Calu3 (cell line): ENCODE measurements at places on chromosomes 4 and X.

DNA sequence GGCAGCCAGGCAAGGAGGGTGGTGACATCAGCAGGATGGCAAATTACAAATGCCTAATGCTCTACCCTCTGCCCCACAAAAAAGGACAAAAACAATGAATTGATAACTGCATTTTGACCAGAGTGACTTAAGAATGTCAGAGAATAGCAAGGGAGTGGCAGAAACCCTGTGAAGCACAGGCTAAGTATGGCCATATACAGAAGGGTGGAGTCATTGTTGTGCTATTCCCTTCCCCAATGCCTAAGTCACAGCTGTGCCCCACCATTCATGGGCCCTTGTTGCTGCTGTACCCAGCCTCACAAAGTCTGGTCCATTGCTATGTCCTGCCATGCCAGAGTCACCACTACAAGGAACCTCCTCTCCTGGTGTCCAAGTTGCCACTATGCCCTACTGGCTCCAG is 123.1 kb downstream of the NEK1 start:
- no peaks in the 10 kb centered on the region for H3K27me3 ChIP-seq
- no peaks in the 10 kb centered on the region for H3K4me1 ChIP-seq
- no peak overlapping the region for H3K4me3 ChIP-seq
- DNase-seq: no peak

- no peak overlapping the region for H3K27ac ChIP-seq
- H3K4me3 ChIP-seq: no peak overlapping the region
- no peaks in the 10 kb centered on the region for H3K4me1 ChIP-seq
- DNase-seq: peak; percentile 48
- no peaks in the 10 kb centered on the region for H3K27me3 ChIP-seq
These were observed 176.2 kb upstream of the CXorf66 start for GRCh38 chrX:140141444-140142029.

DNA sequence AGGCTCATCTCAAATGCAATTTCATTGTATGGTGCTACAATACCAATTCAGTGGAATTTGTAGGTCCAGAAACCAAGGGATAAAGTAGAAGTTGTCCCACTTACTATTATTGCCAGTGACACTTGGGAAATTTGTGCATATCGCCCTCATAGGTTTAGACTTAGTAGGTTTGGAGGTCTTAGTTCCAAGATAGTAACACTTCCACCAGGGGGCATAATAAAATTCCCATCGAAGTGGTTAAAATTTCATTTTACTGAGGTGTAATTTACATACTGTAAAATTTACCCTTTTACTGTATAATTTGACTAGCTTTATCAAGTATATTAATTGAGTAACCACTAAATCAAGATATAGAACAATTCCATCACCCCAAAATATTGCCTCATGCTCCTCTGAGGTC is 174.6 kb downstream of the INPP4B start:
- H3K4me1 ChIP-seq: no peaks in the 10 kb centered on the region
- DNase-seq: no peak
- H3K27ac ChIP-seq: no peak overlapping the region
- no peaks in the 10 kb centered on the region for H3K36me3 ChIP-seq

DNA sequence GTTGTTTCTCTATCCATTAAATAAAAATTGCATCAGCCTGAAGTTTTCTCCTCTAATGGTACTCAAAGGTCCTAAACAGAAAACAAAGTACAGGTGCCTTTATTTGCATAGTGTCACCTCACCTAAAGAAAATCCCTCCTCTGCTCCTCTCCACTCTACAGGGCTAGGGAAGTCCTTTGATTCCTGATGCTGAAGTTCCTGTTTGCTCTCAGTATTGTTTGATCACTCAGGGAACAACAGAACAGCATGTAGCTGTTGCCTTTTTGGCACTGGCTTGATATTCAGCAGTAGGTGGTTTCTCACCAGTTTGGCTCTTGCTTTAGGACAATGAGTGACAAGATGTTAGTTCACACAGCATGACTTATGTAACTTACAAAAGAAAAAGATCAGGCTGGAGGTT is 156.2 kb upstream of the SLC7A11 start:
- H3K27ac ChIP-seq: no peak overlapping the region
- DNase-seq: no peak
- H3K4me1 ChIP-seq: no peaks in the 10 kb centered on the region
- no peak overlapping the region for H3K4me3 ChIP-seq
- H3K27me3 ChIP-seq: no peaks in the 10 kb centered on the region

- H3K36me3 ChIP-seq: no peaks in the 10 kb centered on the region
- H3K27ac ChIP-seq: no peak overlapping the region
- H3K4me3 ChIP-seq: no peak overlapping the region
- no peaks in the 10 kb centered on the region for H3K27me3 ChIP-seq
These were observed 417.7 kb downstream of the AR start for GRCh38 chrX:67961516-67961915.

- H3K4me3 ChIP-seq: no peak overlapping the region
- no peak for DNase-seq
- H3K36me3 ChIP-seq: no peaks in the 10 kb centered on the region
These were observed 256.4 kb upstream of the GRID2 start for GRCh38 chr4:92047209-92047875.

- no peak overlapping the region for H3K27ac ChIP-seq
- H3K4me1 ChIP-seq: no peaks in the 10 kb centered on the region
- no peak overlapping the region for H3K4me3 ChIP-seq
- H3K27me3 ChIP-seq: no peaks in the 10 kb centered on the region
- DNase-seq: no peak
These were observed 45.9 kb downstream of the VEGFC start for GRCh38 chr4:176746846-176747245.

- peaks cover 82% of the 10 kb centered on the region for H3K4me1 ChIP-seq
- peak overlapping the region; percentile 85 for H3K27ac ChIP-seq
- no peak overlapping the region for H3K4me3 ChIP-seq
These were observed 9.5 kb upstream of the CXCL8 start for GRCh38 chr4:73730867-73731266.

DNA sequence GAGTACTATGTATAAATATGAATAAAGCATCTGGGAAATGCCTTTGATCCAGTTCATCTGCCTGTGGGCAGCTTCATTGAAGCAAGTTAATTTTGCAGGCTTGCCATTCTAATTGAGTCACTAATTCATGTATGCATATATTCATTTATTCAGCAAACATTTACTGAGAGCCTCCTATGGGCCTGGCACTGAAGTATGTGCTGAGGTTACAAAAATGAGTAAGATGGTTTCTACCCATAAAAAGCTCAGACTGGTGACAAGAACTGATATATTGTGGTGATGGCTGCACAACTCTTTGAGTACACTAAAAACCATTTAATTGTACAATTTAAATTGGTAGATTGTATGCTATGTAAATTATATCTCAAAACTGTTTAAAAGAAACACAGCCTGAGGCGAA is 1.1 kb upstream of the MRPL1 start:
- no peaks in the 10 kb centered on the region for H3K27me3 ChIP-seq
- peaks cover 33% of the 10 kb centered on the region for H3K36me3 ChIP-seq
- no peak for DNase-seq
- peak overlapping the region; percentile 95 for H3K4me3 ChIP-seq

GRCh38 chr4:118823471-118823870 is 12.5 kb downstream of the SEC24D start:
- H3K36me3 ChIP-seq: peaks cover 8% of the 10 kb centered on the region
- peaks cover 23% of the 10 kb centered on the region for H3K4me1 ChIP-seq
- no peaks in the 10 kb centered on the region for H3K27me3 ChIP-seq
- H3K27ac ChIP-seq: no peak overlapping the region

- DNase-seq: no peak
- H3K27me3 ChIP-seq: no peaks in the 10 kb centered on the region
- H3K4me1 ChIP-seq: no peaks in the 10 kb centered on the region
- H3K36me3 ChIP-seq: peaks cover 6% of the 10 kb centered on the region
- H3K4me3 ChIP-seq: no peak overlapping the region
- no peak overlapping the region for H3K27ac ChIP-seq
These were observed 38.0 kb downstream of the RAB28 start for GRCh38 chr4:13445841-13446790.
